Left lung (tissue), 14 donors: ENCODE measurements at places on chromosomes 12 and 14.

GRCh38 chr14:23561873-23562821 is 5.4 kb downstream of the AP1G2 start:
- H3K4me3 ChIP-seq = no peak overlapping the region
- H3K27me3 ChIP-seq = no peaks in the 10 kb centered on the region
- no peak overlapping the region for H3K27ac ChIP-seq
- DNase-seq = no peak

- peaks cover 12% of the 10 kb centered on the region for H3K27me3 ChIP-seq
- no peak overlapping the region for H3K4me3 ChIP-seq
- H3K36me3 ChIP-seq = no peaks in the 10 kb centered on the region
- no peaks in the 10 kb centered on the region for H3K4me1 ChIP-seq
- DNase-seq = no peak
- no peak overlapping the region for H3K27ac ChIP-seq
These were observed 2.4 kb downstream of the SLC17A8 start for GRCh38 chr12:100359248-100359647.

GRCh38 chr14:102177161-102177560 is 37.5 kb downstream of the WDR20 start:
- H3K4me3 ChIP-seq = no peak overlapping the region
- DNase-seq = no peak
- no peaks in the 10 kb centered on the region for H3K27me3 ChIP-seq
- H3K4me1 ChIP-seq = no peaks in the 10 kb centered on the region
- no peak overlapping the region for H3K27ac ChIP-seq
- no peaks in the 10 kb centered on the region for H3K36me3 ChIP-seq

GRCh38 chr12:49230805-49231194 is 34.1 kb upstream of the TUBA1C start:
- no peaks in the 10 kb centered on the region for H3K27me3 ChIP-seq
- H3K36me3 ChIP-seq = no peaks in the 10 kb centered on the region
- H3K27ac ChIP-seq = peak overlapping the region; percentile 99
- H3K4me3 ChIP-seq = no peak overlapping the region
- no peak for DNase-seq
- peaks cover 57% of the 10 kb centered on the region for H3K4me1 ChIP-seq

DNA sequence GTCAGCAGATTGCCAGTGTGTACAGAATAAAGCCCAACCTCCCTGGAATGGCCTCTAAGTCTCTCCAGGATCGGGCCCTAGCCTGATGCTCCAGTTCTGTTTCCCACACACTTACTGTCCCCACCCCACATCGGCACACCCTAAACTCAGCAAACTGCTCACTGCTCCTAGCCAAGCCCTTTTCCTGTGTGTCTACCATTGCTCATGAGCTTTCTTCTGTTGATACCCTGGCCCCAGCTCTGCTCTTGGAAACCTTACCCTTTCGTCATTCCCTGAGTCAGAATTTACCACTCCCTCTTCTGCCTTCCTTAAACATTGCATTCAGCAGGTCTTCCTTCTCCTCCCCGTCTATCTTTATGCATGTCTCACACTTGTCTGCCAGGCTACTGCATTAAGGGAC is 158.9 kb downstream of the TMX1 start:
- H3K4me1 ChIP-seq = peaks cover 4% of the 10 kb centered on the region
- no peak for DNase-seq
- H3K4me3 ChIP-seq = no peak overlapping the region
- H3K27ac ChIP-seq = no peak overlapping the region

DNA sequence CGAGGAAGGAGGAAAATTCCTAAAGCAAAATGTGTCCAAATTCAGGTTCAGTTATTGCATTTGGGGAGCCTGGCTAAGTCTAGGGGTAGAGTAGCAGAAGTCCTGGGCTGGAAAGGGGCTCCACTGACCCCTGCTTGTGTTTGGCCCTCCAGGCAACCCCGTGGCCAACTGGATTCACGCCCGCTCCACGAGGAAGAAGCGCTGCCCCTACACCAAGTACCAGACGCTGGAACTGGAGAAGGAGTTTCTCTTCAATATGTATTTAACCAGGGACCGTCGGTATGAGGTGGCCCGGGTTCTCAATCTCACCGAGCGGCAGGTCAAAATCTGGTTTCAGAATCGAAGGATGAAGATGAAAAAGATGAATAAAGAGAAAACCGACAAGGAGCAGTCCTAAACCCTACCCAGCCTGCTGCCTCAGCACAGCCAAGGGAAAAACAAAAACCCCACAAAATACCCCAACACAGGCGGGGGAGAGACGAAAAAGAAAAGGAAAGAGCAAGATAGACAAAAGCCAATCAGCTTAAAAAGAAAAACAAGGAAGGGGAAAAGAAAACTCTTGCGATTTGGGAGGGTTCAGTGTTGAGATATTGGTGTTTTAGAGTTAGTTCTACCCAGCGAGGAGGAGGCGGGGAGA is 2.4 kb downstream of the HOXC9 start:
- peaks cover 100% of the 10 kb centered on the region for H3K27me3 ChIP-seq
- no peak overlapping the region for H3K4me3 ChIP-seq
- H3K36me3 ChIP-seq = no peaks in the 10 kb centered on the region
- H3K27ac ChIP-seq = no peak overlapping the region

- H3K27me3 ChIP-seq = no peaks in the 10 kb centered on the region
- no peak overlapping the region for H3K27ac ChIP-seq
- DNase-seq = no peak
- no peaks in the 10 kb centered on the region for H3K4me1 ChIP-seq
- H3K36me3 ChIP-seq = no peaks in the 10 kb centered on the region
These were observed 36.2 kb upstream of the APPL2 start for GRCh38 chr12:105272152-105272551.

DNA sequence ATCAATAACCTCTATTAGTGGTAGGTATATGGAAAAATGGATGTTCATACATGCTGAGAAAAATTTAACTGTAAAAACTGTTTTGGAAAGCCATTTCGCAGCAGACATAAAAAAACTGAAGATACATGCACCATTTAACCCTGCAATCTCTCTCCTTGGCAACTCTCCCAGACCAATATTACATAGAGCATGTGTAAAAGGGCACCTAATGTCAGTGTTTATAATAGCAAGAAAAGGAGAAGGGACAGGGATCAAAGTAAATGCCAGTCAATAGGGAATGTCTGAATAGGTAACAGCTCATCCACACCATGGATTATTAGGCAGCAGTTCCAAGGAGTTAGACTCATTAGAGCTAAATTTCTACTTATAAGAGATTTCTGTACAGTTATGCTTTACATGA is 77.2 kb downstream of the BTG1 start:
- no peak overlapping the region for H3K27ac ChIP-seq
- H3K36me3 ChIP-seq = no peaks in the 10 kb centered on the region
- no peak overlapping the region for H3K4me3 ChIP-seq
- DNase-seq = no peak
- no peaks in the 10 kb centered on the region for H3K4me1 ChIP-seq
